ENCODE measurements at places on chromosomes 3 and 15.
A peak's percentile ranks its signal among the peaks of the same experiment; 100 is the strongest.

- peak; percentile 69 for DNase-seq
Measured at GRCh38 chr3:156681002-156681401, 6.6 kb downstream of the TIPARP start.

DNA sequence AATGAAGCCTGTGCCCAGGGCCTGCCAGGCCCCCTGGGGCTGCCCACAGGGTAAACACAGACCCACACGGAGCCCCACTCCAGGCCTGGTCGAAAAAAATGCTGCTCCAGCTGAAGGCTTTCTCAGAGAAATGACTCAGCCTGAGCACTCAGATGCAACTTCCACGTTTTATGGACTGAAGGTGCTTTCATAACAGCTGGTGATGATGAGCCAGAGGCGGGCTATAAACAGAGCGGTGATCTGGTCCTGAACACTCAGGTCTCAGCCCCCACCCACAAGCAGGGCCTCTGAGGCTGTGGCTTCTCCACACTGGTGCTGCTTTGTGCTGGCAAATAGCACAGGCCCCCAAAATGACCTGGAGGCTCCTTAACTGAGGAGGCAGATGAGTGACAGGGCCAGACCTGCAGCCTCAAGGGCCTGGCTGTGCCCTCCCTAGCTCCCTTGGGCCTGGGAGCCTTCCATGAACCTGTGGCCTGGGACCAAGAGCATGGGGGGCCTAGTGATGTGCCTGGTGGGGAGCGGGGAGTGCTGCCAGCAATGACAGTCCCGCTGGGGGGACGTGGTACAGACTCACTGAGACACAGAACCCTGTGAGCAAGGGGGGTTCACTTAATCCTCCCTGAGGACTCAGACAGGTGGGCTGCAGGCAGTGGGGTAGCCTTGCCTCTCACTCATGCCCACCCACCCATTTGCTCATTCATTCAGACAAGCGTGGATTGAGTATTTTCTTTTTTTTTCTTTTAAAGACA lies 23.0 kb upstream of the FURIN start:
- peak; percentile 75 for DNase-seq

- no peak for DNase-seq
Measured at GRCh38 chr3:97235611-97236315, 421.4 kb downstream of the EPHA6 start.

GRCh38 chr3:1197051-1197450 lies 104.2 kb downstream of the CNTN6 start:
- peak; percentile 64 for DNase-seq

GRCh38 chr3:29642393-29643033 lies 361.6 kb downstream of the RBMS3 start:
- peak; percentile 69 for DNase-seq

DNA sequence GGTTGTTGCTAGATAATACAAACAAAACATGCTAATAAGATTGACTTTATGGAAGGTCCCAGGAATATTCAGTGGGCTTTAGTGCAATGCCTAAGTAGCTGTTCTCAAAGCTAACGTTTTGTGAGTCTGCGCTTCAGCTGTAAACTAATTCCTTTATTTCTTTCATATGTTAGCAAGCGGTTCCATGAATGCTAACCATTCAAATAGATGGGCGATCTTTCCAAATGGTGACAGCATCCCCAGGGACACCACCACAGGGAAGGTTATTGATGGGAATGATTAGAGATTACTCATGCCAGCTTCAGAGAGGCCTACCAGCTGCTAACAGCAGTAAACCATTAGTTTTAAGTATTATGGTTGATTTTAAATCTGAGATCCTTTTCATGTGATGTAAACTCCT lies 405.7 kb upstream of the MCTP2 start:
- no peak for DNase-seq

DNA sequence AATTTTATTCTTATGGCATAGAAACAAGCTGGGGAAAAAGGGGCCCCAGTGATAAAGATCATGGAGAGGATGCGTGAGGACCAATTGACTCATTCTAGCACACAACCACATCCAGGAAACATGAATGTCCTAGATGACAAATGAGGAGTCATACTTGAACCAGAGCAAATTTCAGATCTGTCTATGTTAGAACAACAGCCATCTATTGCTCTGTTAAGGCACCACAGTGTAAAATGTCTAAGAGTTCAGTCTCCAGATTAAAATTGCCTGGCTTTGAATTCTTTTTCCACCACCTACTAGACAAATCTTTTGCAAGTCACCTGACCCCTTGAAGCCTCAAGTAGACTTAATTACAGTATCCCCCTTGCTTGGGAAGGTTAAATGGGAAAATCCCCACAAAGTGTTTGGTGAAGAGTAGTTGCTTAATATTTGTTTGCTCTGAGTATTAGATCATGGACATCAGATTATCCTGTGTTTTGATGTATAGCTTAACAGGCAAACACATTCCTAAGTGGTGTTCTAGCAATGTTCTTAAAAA lies 258.7 kb upstream of the TGFBR2 start:
- DNase-seq: peak; percentile 67

DNA sequence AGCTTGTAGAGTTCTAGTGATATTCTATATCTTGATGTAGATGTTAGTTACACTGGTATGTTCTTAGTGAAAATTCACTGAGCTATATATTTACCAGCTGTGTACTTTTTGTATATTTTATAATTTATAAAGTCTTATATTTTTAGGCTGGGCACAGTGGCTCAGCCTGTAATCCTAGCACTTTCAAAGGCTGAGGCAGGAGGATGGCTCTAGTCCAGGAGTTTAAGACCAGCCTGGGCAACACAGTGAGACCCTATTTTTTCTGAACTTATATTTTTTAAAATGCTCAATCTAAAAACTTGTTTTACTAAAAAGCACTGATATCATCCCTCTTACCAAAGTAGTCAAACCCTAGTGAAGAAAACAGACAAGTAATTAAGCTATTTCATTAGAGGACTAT lies 5.1 kb downstream of the MYO9A start:
- DNase-seq: no peak

DNA sequence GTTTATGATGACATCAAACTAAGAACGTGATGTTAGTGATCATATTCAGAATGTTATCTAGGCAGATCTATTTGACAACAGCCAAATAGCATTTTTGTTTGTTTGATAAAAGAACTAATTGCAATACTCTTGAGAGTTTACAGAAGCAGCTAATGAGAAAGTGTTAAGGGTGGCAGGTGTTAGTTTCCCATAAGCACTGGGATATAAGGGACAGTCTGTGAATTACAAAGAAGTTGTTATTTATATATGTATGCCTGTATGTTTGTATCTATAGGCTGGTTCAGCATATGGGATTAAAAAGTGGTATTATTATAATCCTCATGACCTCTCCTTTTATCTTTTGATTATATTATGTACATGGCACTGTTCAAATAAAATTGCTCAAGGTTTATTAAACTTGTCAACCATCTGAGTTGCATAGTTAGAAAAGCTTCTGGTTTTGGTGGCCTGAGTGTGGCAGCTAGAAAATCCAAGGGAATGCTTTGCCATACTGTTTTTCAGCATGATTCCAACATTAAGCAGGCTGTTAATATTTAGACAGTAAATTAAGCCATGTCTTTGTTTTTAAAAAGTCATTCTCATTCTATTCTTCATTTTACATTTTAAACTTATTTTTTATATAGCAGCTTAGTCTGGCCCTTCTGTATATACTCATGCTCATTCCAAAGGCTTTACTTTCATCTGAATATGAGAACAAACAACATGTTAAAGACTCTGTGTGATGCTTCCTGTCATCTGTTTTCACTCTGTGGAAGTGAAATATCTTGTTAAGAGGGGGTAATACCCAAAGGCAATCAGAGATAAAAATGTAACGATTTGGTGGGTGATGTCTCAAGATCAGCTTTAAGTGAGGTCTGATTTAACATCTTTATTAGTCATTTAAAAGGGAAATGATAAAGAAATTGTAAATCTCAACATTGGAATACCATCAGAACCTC lies 13.1 kb downstream of the ROBO2 start:
- DNase-seq: no peak

- no peak for DNase-seq
Measured at GRCh38 chr3:123350971-123351370, 97.9 kb downstream of the ADCY5 start.

- no peak for DNase-seq
Measured at GRCh38 chr3:33008282-33008681, 56.8 kb downstream of the CCR4 start.

GRCh38 chr3:88713233-88713691 lies 394.2 kb upstream of the EPHA3 start:
- peak; percentile 10 for DNase-seq

DNA sequence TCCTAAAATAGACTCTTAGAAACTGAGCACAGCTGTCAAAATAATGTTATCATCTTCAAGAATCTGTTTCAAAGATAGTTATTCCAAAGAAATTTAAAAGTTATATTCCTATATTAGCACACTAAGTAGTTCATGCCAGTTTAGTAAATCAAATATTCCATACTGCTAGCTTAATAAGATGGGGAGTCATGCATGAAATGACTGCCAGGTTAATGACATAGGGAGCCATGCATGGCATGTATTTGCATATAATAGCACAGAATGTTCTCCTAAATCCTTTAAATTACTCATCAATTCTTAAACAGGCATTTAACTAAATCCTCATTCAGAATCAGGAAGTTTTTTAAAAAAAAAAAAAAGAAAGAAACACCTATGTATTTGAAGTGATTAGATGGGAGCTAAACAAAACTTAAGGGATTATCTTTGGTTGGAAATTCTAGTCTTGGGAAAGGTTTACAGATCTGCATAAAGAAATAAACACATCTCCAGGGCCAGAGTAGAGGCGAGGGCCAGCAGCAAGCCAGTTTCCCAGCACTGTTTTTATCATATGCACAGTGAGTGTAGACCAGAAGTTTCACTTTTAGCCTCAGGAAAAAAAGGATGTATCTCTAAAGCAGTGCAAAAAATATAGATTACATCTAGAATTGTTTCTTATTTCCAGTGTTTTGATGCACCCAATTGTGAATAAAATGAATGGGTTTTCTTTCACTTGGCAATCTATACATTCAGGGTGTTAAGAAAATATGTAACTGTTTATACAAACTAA lies 366.4 kb upstream of the AGTR1 start:
- DNase-seq: no peak

- no peak for DNase-seq
Measured at GRCh38 chr15:48440084-48440483, 108.9 kb downstream of the DUT start.

- DNase-seq: no peak
Measured at GRCh38 chr15:25060472-25060803, 105.7 kb downstream of the SNRPN start.

GRCh38 chr15:56950979-56951378 lies 32.5 kb downstream of the TCF12 start:
- no peak for DNase-seq

DNA sequence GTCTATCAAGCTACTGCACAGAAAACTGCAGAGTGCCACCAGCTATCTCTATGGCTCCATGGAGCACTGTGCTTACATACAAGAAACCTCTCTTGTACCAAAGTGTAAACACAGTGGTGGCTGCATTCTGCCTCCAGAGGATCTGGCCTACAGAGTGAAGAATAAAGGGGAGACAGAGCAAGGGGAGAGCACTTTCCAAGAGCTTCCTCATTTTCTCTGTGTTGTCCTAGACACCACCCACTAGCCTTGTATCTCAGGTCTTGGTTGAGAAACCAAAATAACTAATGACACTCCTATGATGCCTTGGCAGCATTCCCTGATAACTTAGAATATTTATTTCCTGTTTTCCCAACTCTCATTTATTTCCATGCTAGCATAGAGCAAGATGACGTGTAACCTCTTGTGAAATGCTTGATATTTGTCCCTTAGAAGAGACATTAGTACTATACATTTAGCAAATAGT lies 56.9 kb upstream of the PHLDB2 start:
- no peak for DNase-seq

GRCh38 chr3:45957586-45957985 lies 14.3 kb downstream of the CXCR6 start:
- no peak for DNase-seq

GRCh38 chr15:67024314-67024997 lies 40.9 kb upstream of the SMAD3 start:
- DNase-seq: no peak

DNA sequence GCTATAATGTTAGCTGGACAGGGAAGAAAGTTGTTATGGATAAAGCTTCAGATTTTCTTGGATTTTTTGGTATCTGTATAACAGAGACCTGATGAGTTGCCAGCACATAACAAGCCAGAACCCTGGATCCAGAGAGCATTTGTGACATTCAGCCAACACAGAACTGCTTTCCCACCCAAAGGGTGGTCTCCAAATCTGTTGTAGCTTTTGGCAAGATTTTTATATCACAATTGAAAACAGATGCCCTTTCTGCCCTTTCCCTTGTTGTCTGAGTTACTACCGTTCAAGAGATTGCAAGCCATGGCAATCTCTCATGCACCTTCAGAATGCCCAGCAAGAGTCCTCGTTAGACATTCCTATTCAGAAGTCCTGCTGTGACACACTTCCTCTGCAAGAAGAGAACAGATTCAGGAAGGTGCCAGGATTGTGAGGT lies 107.6 kb upstream of the FGF7 start:
- no peak for DNase-seq

GRCh38 chr3:40645883-40646282 lies 121.1 kb downstream of the ZNF621 start:
- DNase-seq: peak; percentile 5

DNA sequence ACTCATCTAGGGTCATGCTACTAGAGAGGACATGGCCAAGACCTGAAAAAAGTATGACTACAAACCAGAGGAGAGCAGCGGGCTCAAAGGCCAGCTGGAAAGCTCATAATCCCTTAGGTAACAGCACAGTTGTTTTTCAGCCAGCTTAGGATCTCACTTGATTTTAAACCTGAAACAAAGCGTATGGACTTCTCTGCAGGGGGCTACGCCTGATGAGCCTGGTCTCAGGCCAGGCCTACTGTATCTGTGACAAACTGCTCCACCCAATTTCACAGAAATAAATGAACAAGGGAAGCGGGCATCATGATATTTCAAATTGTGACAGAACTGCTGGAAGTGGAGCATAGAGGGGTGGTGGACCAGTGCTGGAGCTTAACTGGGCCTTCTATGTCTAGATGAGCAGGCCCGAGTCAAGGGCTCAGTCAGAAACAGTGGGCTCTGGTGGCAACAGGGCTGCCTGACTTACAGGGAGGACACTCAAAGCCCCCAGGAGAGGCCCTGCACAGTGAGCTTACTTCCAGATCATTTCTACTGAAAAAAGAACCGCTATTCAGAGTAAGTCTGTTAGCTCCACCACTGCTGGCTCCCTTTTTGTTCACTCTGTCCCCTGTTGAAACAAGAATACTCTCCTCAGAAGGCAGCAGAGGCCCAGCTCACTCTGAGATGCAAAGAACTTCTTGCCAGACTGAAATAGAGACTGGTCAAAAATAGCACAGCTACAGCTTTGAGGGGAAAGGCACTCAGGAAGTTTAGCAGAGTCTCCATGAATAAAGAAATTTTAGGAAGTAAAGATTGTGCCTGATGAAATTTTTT lies 47.0 kb downstream of the LRIG1 start:
- DNase-seq: no peak

DNA sequence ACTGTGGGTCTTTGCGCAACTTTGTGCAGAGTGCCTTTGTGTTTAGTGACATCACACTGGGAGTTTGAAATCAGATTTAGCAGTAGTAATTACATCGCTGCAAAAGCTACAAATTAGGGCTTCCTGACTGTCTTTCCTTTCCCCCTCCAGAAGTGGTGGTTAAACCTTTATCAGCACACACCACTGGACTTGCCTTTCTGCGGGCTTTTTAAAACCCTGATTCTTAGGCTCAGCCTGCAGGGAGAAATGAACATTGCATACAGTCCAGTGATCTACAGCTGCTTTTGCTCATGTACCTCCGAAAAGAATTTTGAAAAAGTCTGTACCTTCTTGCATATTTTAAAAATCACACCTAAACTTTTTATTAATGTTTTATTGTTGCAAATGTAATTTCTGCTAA lies 219.7 kb upstream of the NAALADL2 start:
- DNase-seq: no peak
